CD4-positive, alpha-beta T cell treated with Interleukin-4 for 1 hour (primary cell): ENCODE measurements at places on chromosomes 7 and 10.

- no peak for DNase-seq
Measured at GRCh38 chr10:20256969-20257368, 440.7 kb downstream of the PLXDC2 start.

GRCh38 chr7:27680610-27681009 lies 17.9 kb upstream of the HIBADH start:
- DNase-seq: no peak

DNA sequence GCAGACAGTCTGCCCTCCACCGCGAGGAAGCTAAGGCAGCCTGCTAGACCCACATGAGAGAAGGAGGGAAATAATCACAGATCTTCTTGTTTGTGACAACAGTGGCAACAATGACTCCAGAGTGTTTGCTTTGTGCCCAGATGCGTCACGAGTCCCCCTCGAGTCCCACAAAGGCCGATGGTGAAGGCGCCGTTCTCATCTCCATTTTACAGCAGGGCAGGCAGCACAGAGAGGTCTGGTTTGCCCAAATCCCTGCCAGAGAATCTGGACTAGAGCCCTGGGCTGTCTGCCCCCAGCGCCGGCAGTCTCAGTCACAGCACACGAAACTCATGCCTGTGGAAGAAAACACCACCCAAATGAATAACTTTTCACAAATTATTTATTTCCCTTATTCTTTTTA lies 38.1 kb downstream of the KIAA1549 start:
- DNase-seq: no peak

GRCh38 chr7:141619745-141620144 lies 68.5 kb downstream of the AGK start:
- DNase-seq: no peak

- DNase-seq: peak; percentile 63
Measured at GRCh38 chr10:88385601-88386203, 197.4 kb downstream of the RNLS start.
